ENCODE measurements at places on chromosomes 11 and 22. TPM values are rescaled to one million over a fixed set of nuclear protein-coding genes. Genes with fewer than 3 reads are reported as not detected.

The SERPIND1 gene
- not detected for total RNA-seq

DNA sequence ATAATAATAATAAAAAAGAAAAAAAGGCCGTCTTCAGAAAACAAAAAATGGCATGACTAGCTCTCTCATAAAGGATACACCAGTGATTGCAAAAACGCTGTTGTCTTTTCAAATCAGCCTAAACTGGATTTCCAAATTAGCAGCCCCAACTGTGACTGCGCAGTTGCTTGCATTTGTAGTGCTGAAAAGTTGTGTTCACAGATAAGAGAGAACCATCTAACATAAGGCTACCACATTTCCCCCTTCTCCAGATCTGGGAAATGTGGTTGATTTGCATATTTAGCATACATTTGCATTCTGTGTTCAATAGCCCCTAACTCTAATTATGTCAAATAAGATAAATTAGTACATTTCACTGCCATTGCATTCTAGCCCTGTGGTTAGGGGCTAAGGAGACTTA is 650.7 kb downstream of the OPCML start:
- no peak overlapping the region for H3K27ac ChIP-seq
- no peaks in the 10 kb centered on the region for H3K27me3 ChIP-seq
- no peak overlapping the region for H3K4me3 ChIP-seq
- DNase-seq, result no peak
- no peaks in the 10 kb centered on the region for H3K4me1 ChIP-seq

DNA sequence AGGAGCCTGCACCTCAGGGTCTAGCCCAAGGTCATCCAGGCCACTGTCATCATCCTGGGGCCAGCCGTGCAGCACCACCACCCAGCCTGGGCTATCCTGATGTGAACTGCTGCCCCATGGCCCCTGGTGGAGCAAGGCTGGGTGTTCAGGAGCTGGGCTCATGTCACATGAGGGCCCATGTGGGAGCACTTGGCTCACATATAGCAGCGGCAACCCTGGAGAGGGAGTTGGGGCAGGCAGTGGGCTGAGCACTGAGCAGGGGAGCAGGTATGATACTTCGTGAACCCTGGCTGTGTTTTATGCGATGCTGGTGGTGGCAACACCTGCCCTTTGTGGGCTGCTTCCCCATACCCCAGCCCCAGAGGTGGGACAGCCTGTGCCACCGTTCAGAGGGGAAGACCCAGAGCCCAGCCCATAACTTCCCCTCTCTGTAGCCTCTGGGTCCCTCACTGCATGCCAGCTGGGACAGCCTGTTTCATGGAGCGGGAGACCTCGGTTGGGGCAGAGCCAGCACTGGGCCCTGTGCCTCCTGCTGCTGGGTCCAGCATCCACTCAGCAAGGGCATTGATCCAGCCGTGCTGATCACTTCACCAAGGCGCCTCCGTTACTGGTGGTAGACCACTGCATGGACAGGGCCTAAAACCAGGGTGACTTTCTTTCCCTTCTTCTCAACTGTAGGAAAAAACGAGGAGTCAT is 62.5 kb upstream of the SUSD2 start:
- H3K27ac ChIP-seq, result no peak overlapping the region
- H3K4me3 ChIP-seq, result no peak overlapping the region
- DNase-seq, result no peak
- no peaks in the 10 kb centered on the region for H3K4me1 ChIP-seq
- no peaks in the 10 kb centered on the region for H3K27me3 ChIP-seq

GRCh38 chr11:40732132-40732531 is 727.3 kb downstream of the LRRC4C start:
- H3K36me3 ChIP-seq, result no peaks in the 10 kb centered on the region
- H3K4me3 ChIP-seq, result no peak overlapping the region
- no peak overlapping the region for H3K27ac ChIP-seq
- no peaks in the 10 kb centered on the region for H3K4me1 ChIP-seq
- no peak for DNase-seq

DNA sequence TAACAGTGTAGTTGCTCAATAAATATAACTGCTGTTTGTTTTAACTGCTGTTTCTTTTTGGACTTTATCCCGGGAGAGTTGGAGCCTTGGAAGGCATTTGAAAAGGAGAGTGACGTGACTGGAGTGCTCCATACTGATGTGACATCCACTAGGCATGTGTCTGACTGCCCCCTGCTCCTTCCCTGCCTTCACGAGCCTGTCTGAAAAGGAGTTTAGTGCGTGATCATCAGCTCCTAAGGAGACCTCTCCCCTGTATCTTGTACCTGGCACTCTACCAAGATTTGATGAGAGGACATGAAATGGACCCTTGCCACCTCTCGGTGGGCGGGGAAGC is 22.9 kb downstream of the ZBTB16 start:
- H3K4me3 ChIP-seq, result peak overlapping the region; percentile 5
- H3K27me3 ChIP-seq, result no peaks in the 10 kb centered on the region
- peak overlapping the region; percentile 97 for H3K27ac ChIP-seq
- H3K36me3 ChIP-seq, result peaks cover 34% of the 10 kb centered on the region
- peak; percentile 71 for DNase-seq
- peaks cover 100% of the 10 kb centered on the region for H3K4me1 ChIP-seq

- H3K27me3 ChIP-seq, result no peaks in the 10 kb centered on the region
- H3K4me3 ChIP-seq, result no peak overlapping the region
- no peak for DNase-seq
- H3K4me1 ChIP-seq, result no peaks in the 10 kb centered on the region
- H3K36me3 ChIP-seq, result no peaks in the 10 kb centered on the region
- no peak overlapping the region for H3K27ac ChIP-seq
These were observed 73.2 kb upstream of the TIMP3 start for GRCh38 chr22:32728291-32728690.

DNA sequence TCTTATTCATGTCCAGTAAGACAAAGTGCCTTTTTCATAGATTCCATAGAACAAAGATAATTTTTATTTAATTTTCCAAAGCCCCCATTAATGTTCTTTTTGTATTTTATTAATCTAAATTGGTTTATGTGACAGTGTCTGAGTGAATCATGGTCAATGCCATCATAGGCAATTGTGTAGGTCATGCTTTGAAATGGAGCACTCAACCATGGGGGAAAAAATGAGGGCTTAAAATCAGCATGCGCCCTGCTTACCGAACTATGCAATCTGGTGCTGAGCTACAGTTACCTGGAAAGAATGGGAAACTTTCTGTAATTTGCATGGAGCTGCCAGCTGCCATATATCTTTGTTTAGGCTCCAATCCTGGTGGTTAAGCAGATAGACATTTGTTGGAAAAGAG is 28.4 kb upstream of the RAB38 start:
- no peaks in the 10 kb centered on the region for H3K27me3 ChIP-seq
- H3K27ac ChIP-seq, result no peak overlapping the region
- H3K36me3 ChIP-seq, result no peaks in the 10 kb centered on the region
- DNase-seq, result no peak
- no peak overlapping the region for H3K4me3 ChIP-seq

DNA sequence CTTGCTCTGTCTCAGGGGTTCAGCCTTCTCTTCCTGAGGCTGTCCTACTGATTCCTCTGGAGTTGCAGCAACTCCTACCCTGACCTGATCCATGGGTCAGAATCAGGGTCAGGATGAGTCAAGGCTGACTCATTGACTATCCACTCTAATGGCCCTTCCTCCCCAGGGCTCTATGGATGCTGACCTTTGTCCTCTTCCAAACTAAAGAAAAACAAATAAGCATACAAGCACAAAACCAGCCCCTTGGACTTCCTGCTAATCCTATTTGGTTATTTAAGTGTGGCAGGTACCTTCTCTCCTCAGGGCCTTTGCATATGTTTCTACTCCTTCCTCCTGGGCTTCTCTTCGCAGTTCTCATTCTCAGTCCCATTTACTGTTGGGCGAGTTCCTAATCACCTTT is 204.5 kb upstream of the NAV2 start:
- H3K4me3 ChIP-seq, result no peak overlapping the region
- H3K27ac ChIP-seq, result no peak overlapping the region
- peaks cover 3% of the 10 kb centered on the region for H3K27me3 ChIP-seq
- H3K36me3 ChIP-seq, result no peaks in the 10 kb centered on the region
- no peak for DNase-seq

All from gastrocnemius medialis (tissue), 4 donors.